ENCODE measurements at places on chromosomes 3 and 15.

GRCh38 chr3:170603770-170604510, 18.1 kb upstream of the SLC7A14 start:
- DNase-seq: no peak

GRCh38 chr3:113514265-113514769, 639 bp downstream of the SPICE1 start:
- DNase-seq: no peak

- no peak for DNase-seq
Observed at GRCh38 chr3:4001976-4002375, 202.7 kb downstream of the LRRN1 start.

DNA sequence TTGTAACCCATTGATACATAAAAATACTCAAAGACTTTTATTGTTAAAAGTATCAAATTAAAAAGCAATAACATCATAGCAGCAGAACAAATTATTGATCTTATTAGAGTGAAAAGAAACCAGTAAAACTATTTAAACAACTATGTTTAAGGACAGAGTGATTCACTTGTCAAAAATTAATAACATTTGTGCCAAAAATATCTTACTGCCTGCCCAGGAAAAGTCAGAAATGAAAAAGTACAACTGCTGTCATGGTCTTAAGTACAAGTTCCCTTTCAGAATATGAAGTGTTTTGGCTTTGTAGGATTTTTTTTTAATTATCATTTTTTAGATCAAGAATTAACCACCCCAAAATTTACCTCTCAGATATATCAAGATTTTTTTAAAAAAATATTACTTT, 3.4 kb downstream of the IFT57 start:
- DNase-seq: no peak

- no peak for DNase-seq
Observed at GRCh38 chr3:128424508-128425069, 42.1 kb downstream of the DNAJB8 start.

DNA sequence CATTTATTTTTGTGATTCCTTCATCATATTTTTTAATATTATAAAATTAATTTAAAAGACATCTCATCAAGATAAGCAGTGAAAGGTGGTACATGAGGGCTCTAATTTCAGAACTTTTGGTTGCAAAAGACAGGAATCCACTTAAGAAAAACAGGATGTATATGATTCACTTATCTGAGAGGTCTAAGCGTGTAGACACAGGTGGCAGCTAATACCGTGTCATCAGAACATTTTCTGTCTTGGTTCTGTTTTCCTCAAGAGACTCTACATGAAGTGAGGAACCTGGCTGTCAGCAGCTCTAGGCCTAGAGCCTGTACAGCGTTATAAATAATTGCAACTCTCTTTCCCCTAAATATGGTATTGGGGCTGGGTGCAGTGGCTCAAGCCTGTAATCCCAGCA, 433.7 kb upstream of the NAALADL2 start:
- DNase-seq: no peak

DNA sequence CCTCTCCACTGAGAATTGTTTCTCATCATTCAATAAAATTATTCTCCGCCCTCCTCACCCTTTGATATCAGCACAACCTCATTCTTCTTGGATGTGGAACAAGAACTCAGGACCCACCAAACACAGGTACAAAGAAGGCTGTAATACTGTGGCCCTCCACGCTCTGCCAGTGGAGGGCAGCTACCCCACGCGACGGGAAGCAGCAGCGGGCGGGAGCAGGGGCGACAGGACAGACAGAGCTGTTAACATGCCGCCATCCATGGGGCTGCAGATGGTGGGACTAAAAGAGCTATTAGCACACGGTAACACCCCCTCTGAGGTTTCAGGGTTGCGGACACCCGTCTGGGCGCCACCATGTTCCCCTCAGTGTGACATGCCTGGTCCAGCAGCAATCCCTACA, 37.5 kb downstream of the EMC4 start:
- DNase-seq: no peak

DNA sequence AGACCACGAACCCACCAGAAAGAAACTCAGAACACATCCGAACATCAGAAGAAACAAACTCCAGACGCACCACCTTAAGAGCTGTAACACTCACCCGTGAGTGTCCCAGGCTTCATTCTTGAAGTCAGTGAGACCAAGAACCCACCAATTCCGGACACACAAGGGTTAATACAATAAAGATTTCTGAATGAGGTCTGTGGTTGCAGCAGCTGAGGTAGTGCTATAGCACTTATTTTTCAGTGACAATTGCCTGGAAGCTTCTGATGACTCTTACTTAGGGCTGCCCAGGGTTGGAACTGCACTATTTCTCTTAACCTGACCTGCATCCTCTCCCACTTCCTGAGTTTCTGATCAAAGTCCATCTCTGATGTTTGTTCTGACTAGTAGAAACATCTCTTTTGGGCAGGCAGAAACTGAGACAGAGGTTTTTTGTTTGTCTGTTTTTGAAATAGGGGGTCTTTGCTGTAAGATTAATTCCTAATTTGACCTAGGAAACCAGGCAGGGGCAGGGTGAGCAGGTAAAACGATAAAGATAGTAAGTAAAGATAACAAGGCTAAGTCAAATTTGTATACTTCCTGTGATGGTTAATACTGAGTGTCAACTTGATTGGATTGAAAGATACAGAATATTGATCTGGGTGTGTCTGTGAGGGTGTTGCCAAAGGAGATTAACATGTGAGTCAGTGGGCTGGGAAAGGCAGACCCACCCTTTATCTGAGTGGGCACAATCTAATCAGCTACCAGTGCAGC, 169.1 kb downstream of the GAP43 start:
- DNase-seq: no peak

DNA sequence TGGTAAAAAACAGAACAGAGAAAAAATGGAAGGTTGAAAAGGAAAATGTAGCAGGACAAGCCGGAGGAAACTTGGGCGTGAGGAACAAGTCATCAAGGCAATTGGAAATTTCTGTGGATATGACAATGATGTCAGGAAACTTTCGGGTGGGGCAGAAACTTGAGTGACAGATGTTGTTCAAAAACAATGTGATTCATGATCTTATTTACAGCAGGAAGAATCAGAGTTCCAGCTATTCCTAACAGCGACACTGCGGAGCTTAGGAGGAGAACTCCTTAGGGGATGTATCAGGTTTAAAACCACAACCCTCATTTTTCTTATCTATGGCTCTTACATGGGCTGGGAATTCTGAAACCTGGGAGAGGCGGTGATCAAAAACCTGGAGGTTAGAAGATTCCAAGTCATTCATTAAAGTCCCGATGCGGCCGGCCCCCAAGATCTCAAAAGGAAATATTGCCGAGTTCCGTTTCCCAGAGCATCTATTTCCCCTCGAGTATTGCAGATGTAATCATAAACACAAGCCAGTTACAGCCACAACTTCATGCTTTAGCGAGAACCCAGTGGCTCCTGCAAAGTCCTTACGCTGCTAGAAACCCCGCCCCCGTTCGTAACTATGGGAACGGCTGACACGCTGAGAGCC, 659 bp upstream of the ARRDC4 start:
- no peak for DNase-seq

- no peak for DNase-seq
Observed at GRCh38 chr15:33283576-33283975, 27.2 kb upstream of the RYR3 start.

GRCh38 chr15:32784581-32784980, 66.8 kb downstream of the GREM1 start:
- no peak for DNase-seq

DNA sequence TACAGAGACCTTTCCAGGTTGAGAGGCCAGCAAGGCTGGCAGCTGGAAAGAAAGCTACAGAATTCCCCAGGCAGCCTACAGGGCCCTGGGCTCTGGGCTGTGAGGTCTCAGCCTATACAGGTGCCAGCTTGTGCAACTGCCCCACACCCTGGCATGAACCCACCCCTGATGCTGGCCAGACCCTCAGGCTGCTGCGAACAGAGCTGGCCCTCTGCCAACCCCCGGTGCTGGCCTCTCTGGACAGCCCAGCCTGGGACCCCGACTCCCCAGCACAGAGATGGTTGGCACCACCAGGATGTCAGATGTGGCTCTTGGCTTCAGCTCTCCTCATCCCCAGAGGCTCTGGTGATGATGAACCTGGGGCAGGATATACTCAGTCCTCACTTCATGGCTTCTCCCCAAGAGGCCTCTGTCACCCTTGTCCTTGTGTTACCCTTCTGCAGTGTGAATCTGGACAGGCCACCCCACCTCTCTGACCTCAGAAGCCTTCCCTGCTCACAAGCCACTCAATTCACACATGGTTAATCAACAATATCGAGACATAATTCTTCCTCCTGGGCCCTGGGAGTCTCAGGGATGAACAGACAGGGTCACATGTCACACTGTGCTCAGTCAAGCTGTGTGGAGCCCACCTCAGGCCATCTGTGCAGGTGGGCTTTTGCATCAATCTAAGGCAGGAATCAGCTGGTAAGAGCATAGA, 11.0 kb upstream of the BFSP2 start:
- DNase-seq: no peak

DNA sequence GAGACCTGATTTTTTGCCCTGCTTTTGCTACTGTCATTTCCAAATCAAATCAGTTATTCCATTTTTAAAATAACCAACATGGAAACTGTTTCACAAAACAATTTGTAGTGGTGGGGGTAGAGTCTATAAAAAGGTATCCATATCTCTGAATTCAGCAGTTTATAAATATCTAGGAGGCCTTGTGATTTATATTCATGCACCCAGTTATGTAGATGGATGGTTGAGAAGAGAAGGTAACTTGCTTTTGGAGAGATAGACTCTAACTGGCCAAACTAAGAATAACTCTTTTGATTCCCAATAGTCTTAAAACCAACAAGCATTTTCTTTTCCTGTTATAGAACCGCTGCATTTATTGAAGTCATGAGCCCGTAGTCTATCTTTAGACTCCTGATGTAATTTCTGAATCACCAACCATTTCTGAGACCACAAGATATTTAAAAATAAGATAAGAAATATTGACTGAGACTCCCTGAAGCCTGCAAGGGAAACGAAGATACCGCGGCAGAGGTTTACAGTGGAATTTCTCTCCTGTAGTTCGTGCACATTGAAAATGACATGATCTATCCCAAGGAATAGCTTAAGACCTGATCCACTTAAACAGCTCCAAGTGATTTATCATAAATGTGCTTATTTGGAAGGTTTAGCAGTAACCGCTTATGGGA, 68.5 kb downstream of the SAMMSON start:
- no peak for DNase-seq

DNA sequence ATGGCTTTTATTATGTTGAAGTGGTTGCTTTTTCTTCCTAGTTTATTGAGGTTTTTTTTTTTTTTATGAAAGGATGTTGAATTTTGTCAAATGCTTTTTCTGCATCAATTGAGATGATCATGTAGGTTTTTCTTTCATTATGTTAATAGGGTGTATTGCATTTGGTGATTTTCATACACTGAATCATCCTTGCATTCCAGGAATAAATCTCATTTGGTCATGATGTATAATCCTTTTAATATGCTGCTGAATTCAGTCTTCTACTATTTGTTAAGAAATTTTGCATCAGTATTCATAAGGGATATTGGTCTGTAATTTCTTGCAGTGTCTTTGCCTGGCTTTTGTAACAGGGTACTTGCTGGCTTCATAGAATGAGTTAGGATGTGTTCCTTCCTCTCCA, 11.5 kb upstream of the CLRN1 start:
- DNase-seq: no peak

- no peak for DNase-seq
Observed at GRCh38 chr15:25727116-25727515, 136.0 kb downstream of the ATP10A start.

DNA sequence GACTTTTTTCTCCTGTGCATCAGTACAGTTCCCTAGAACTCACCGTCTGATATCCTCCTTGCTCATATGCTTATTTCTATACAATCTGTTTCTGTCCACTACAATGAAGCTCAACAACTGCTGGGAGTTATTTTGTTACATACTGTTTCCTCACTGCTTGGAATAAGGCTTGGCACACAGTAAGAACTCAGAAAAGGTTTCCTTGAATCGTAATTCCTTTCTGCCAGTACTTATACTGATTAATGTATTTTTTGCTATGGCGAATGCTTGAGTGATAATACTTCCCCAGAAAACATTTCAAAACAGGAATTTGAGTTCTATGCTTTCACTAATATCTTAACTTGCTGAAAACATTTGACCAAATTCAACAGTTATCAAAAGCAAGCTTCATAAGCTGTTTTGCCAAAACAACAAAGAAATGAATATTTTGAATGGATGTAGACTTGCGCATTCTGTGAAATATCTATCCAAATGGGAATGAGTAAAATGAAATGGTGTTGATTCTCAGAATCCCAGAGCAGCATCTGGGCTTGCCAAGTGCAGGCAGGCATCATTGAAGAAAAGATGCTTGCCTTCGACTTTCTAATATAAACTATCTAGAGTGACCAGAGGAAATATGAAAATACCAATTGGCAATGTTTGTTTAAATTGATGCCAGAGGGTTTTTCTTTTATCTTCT, 286.3 kb downstream of the RAP2B start:
- DNase-seq: no peak

DNA sequence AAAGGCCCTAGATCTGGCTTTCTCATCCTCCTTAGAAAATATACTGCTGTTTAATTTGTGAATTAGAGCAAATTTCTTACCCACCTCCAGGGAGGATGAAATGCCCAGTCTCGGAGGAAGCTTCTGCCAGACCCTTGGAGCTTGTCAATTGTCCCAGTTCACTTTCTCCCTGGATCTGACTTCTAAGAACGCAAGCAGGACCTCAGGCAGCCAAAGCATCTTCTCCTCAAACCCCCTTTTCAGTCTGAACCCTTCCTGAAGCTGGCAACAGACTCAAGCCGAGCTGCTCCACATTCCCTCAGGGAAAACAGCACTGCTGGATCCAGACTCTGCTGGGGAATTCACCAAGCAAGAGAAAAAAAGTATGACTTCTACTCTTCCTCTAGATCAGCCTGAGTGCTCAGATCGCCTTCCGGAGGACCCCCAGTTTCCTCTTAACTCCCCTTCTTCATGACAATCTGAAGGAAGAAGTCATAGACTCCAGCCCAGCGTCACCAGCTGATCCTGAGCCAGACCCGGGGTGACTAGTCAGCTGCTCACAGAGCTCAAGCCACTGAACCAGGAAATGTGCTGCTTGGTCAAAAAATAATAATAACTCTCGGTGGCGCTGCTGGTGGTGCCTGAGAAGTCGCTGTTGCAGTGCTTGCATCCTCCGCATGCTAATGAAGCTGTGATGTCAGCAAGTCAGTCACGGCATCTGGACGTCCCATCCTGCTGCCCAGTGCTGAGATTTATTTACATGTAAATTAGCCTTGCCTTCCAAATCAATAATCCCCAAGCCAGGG, at the start of gene PRICKLE2:
Gene PRICKLE2 (minus strand): TSS at position 641 of the 785 bp plus-strand sequence. CDS start 26,539 bp downstream, outside the sequence.
- DNase-seq: no peak

DNA sequence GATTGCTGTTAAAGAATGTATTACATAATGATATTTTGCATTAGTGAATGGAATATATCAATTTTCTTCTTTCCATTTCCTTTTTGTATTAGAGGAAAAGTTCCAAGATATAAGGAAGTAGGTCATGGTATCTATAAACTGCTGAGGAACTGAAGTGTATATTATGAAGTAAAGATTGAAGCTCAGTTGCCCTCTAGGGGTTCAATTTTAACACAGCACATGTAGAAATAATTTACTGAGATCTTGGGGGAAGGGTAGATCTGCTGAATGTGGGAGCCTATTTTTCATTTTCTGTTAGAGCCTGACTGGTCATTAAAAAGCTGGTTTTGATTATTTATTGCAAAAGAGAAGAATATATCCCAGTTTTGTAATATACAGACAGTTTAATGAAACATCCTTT, 45.2 kb downstream of the CMC1 start:
- no peak for DNase-seq

All from NCI-H1436 (cell line).